ENCODE measurements at places on chromosomes 5 and 9.

DNA sequence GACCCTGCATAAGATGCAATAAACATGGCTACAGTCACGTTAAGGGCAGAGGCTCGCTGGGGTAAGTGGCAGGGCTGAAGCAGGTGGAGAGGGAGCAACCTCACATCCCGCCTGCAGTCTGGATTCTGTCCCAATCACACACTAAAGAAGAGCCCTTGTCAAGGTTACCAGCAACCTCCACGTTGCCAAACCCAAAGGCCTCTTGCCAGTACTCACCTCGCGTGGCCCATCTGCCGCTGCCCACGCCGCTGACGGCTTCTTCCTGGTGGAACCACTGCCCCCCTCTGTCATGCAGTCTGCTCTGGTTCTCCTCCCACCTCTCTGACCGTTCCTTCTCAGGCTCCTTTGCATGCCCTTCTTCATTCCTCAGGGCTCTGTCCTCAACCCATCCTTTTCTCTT, 8.8 kb downstream of the AQP7 start:
- DNase-seq: no peak

DNA sequence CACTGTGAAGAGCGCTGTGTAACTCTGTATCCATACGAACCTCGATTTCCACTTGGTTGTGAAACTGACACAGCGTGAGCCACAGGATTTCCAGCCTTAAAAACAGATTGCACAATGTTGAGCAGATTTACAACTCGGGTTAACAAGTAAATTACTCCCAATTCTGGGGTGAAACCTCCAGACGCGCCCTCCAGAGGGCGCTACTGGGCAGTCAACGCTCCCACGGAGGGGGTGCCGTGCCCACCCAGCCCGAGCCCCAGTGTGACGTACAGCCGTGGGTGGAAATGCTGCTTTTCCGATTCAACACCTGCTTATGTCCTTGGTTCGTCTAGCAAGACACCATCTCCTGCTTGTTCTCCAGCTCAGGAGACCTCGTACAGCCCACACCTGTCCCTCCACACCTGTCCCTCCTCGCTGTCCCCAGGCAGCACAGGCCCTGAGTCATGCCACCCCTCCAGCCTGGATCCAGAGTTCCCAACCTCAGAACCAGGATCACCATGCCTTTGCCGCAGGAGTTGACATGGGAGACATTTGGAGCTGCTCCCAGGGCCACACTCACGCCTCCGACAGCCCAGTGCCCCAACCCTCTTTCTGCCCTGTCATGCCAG, 34.4 kb upstream of the SLC6A3 start:
- DNase-seq: no peak

- no peak for DNase-seq
Measured at GRCh38 chr5:127015716-127016115, 14.6 kb downstream of the MARCHF3 start.

- DNase-seq: no peak
Measured at GRCh38 chr5:8829323-8830029, 716.4 kb downstream of the SEMA5A start.

- DNase-seq: no peak
Measured at GRCh38 chr5:53997736-53998627, 312.4 kb downstream of the ARL15 start.

DNA sequence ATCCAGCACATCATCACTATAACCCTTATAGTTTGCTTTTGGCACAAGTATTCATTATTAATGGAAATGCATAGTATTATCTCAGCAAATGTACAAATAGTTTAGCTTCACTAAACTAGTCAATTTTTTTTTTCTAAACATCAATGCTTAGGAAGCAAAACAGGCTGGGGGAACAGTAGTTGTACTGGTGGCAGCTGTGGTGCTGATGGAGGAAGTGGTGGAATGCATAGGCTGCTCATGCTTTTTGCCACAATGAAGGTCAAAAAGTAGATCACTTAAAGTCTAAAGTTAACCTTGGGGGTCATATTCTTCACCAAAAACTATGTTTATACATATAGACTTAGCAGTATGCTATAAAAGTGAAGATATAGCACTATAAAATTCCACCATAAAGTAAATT, 36.3 kb upstream of the CDKN2B start:
- DNase-seq: no peak

DNA sequence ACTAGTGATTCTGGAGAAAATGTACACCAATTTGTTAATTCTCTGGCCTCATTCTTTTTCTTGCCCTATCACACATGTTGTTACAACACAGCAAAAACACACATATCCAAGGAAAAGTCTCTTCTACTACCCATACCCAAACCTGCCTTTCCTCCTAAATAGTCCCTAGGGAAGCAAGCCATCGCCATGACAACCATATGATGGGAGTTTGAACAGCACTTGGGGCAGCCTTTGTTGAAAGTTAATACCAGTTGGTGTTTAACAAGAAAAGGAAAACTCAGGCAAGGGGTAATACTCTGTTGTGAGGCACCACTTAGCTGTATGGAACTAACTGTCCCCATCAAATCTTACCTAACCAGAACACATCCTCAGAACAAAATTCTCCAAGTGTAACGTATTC, 1.7 kb downstream of the TRPM3 start:
- DNase-seq: no peak

Data from esophagus squamous epithelium (tissue), 5 donors.